Activated T-helper 17 cell treated with anti-CD3 and anti-CD28 coated beads, Interleukin-2, amount 50 U/mL, for 72 hours (primary cell): ENCODE measurements at places on chromosomes 3 and 15. TPM values are rescaled to one million over a fixed set of nuclear protein-coding genes. Genes with fewer than 3 reads are reported as not detected.
A peak's percentile ranks its signal among the peaks of the same experiment; 100 is the strongest.

DNA sequence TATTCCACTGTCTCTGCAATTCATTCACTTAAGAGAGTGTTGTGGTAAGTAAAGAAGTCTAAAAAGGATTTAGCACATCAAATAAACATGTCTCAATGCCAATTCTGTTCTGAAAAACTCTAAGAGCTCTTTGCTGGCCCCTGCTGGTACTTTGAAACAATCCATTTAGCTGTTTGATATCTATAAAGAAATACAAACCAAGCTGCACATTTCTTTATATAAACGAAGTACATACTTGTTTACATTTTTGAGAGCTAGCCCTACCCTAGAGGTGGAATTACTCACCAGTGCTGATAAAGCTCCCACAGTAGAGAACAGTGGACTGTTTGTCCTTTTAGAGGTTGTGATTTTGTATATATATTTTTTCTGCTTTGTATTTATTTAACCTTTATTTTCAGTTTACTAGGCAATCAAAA lies 75.5 kb downstream of the NEDD4 start:
- no peak for ATAC-seq
- no peaks in the 10 kb centered on the region for H3K36me3 ChIP-seq

- H3K27me3 ChIP-seq = no peaks in the 10 kb centered on the region
- ATAC-seq = no peak
- H3K36me3 ChIP-seq = no peaks in the 10 kb centered on the region
- no peak overlapping the region for H3K27ac ChIP-seq
Measured at GRCh38 chr3:191795196-191795595, 334.2 kb downstream of the PYDC2 start.

DNA sequence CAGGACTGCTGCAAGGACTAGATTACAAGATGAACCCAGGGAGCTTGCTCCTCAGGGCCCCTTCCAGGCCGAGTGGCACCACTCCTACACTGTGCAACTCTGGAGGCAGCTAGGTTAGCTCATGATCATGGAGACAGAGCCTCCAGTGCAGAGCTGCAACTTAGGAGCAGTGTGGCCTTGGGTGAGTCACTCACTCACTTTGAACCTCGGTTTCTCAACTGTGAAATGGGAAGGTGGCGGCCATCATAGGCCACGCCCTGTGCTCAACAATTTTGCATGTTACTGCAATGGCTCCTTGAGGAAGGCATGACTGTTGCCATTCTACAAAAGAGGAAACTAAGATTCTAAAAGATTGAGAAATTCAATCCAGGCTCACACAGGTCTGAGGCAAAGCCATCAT lies 11.2 kb upstream of the CXCR6 start:
- no peak overlapping the region for H3K4me3 ChIP-seq
- ATAC-seq = no peak
- no peak overlapping the region for H3K27ac ChIP-seq

GRCh38 chr3:151923901-151924300 lies 50.5 kb downstream of the SUCNR1 start:
- no peak overlapping the region for H3K4me3 ChIP-seq
- no peaks in the 10 kb centered on the region for H3K36me3 ChIP-seq
- no peaks in the 10 kb centered on the region for H3K4me1 ChIP-seq
- no peak for ATAC-seq
- H3K27ac ChIP-seq = no peak overlapping the region
- peaks cover 4% of the 10 kb centered on the region for H3K27me3 ChIP-seq

DNA sequence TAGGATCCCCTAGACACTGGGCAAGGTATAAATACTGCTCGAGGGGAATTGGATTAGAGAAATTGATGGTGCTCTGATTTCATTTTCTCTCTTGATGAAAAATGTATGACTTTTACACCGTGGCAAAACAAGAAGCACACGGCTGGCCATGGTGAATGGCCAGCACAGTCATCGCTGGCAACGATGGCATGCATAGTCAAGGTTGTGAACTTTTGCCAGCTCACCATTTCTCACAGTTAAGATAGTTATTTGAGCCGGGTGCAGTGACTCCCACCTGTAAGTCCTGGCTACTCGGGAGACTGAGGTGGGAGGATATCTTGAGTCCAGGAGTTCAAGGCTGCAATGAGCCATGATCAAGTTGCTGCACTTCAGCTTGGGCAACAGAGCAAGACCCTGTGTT lies 95.4 kb downstream of the HMG20A start:
- no peak overlapping the region for H3K27ac ChIP-seq
- no peaks in the 10 kb centered on the region for H3K4me1 ChIP-seq
- no peaks in the 10 kb centered on the region for H3K36me3 ChIP-seq
- no peak for ATAC-seq
- no peak overlapping the region for H3K4me3 ChIP-seq

DNA sequence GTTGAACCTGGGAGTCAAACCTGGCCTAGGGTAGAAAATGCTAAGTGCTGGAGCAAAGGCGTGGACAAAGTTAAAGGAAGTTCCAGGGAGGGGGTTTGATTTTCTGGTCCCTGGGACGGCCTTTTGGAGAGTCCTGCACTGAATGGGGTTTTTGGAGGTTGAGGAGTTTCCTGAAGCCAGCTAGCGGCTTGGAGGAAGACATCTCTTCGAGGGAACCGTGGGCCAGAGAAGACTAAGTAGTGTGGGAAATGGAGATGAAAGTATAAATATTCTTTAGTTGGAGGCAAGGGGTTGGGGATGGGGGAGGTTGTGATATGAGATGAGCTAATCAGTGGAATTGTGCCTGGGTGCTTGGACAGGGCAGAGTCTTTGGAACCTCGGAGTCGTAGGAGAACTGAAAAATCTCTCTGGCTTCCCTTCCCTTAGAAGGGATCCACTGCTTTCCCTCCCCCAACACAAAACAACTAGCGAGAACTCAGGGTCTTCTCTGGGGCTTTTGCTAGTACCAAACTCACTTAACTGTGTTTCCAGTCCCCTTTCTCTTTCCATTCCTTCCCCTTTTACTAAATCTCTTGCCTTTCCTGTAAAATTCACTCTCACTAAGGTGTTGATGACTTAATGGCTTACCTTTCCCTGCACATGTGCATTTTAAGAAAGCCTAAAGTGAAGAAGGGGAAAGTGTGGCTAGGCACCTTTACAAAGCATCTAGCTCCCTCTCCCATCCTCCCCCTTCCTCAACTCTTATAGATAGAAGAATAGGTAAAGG lies 1.0 kb downstream of the LPP start:
- peak overlapping the region; percentile 95 for H3K4me3 ChIP-seq
- ATAC-seq = no peak
- H3K27ac ChIP-seq = peak overlapping the region; percentile 83
- H3K4me1 ChIP-seq = peaks cover 45% of the 10 kb centered on the region

DNA sequence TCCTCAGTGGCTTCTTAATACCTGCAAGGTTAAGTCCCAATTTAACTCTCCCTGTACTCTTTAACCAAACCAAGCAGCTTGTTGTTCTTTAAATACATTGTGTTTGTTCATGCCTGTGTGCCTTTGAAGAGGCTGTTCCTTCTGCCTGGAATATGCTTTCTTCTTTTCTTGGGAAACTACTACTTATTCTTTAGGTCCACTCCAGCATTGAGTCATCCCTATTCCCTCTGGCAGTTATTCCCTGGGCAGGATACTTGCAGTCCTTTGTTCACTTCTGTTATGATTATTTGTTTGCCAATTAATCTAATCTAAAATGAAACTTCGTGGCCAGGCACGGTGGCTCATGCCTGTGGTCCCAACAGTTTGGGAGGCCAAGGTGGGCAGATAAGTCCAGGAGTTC lies 139.3 kb downstream of the ZNF609 start:
- H3K27me3 ChIP-seq = no peaks in the 10 kb centered on the region
- peaks cover 46% of the 10 kb centered on the region for H3K4me1 ChIP-seq
- no peaks in the 10 kb centered on the region for H3K36me3 ChIP-seq
- H3K4me3 ChIP-seq = peak overlapping the region; percentile 13
- ATAC-seq = no peak

GRCh38 chr15:64774037-64774628 lies 1.3 kb downstream of the RBPMS2 start:
- no peak overlapping the region for H3K27ac ChIP-seq
- H3K4me1 ChIP-seq = no peaks in the 10 kb centered on the region
- no peaks in the 10 kb centered on the region for H3K36me3 ChIP-seq
- peaks cover 37% of the 10 kb centered on the region for H3K27me3 ChIP-seq
- H3K4me3 ChIP-seq = peak overlapping the region; percentile 34

DNA sequence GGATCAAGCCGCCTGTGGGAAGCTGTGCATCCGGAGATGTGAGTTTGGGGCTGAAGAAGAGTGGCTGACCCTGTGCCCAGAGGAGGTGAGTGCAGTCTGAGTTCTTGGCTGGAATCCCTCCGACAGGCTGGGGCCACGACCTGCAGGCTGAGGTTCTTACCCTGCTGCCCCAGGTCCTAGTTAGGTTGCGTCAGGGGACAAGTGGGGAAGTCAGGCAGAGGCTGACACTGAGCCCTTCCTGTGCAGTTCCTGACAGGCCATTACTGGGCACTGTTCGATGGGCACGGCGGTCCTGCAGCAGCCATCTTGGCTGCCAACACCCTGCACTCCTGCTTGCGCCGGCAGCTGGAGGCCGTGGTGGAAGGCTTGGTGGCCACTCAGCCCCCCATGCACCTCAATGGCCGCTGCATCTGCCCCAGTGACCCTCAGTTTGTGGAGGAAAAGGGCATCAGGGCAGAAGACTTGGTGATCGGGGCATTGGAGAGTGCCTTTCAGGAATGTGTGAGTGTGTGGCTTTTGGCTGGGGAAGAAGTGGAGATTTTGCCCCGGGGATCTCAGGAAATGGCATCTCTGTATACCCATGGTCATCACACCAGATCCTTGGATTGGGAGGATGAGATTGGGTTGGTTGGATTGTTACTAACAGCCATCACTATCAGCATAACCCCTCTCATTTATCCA lies 1.3 kb downstream of the PPM1M start:
- ATAC-seq = peak; percentile 10
- H3K27ac ChIP-seq = peak overlapping the region; percentile 92
- H3K27me3 ChIP-seq = no peaks in the 10 kb centered on the region
- H3K36me3 ChIP-seq = peaks cover 78% of the 10 kb centered on the region
- peaks cover 46% of the 10 kb centered on the region for H3K4me1 ChIP-seq

GRCh38 chr3:33438284-33438668 lies 1.9 kb downstream of the UBP1 start:
- H3K27me3 ChIP-seq = no peaks in the 10 kb centered on the region
- H3K4me1 ChIP-seq = peaks cover 39% of the 10 kb centered on the region
- H3K27ac ChIP-seq = peak overlapping the region; percentile 94
- peaks cover 31% of the 10 kb centered on the region for H3K36me3 ChIP-seq
- peak overlapping the region; percentile 98 for H3K4me3 ChIP-seq
- no peak for ATAC-seq

- H3K4me1 ChIP-seq = no peaks in the 10 kb centered on the region
- H3K27ac ChIP-seq = no peak overlapping the region
- no peaks in the 10 kb centered on the region for H3K36me3 ChIP-seq
- H3K4me3 ChIP-seq = no peak overlapping the region
- no peak for ATAC-seq
Measured at GRCh38 chr3:157540656-157541055, 37.4 kb upstream of the VEPH1 start.

DNA sequence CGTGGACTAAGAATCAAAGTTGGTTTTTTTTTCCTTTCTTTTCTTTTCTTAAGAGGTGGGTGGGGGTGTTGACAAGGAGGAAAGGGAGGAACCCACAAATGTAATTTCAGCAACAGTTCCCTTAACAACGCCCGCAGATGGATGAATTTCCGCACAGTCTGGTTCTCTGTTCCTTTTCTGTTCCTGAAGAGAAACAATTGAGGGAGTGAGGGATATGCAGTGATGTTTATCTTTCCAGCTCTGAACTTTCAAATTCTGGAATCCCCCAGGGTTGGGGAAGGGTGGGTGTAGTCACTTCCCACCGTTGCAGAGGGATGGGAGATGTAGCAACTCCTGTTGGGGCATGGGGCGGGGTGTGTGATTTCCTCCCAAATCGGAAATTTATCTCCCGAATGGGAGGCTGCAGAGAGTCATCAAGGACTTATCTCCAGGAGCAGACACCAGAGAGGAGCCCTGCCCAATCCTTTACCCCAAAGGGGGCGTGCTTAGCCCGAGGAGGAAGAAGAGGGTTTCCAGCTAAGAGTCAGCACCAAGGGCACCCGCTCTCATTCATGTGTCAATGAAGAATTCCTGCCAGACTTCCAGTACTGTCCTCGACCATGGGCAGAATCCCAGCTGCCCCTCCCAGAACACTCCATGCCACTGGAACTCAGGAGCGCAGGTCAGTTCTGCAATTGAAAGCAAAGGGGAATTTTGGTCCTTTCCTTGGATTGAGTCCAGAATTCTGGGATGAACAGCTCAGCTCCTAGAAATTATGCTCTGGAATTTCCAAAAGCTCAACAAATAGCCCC lies 35.0 kb upstream of the CFAP161 start:
- no peak for ATAC-seq
- H3K27ac ChIP-seq = no peak overlapping the region
- H3K4me1 ChIP-seq = no peaks in the 10 kb centered on the region

GRCh38 chr3:5258526-5258925 lies 71.0 kb downstream of the EDEM1 start:
- no peak overlapping the region for H3K27ac ChIP-seq
- no peak for ATAC-seq
- peaks cover 5% of the 10 kb centered on the region for H3K4me1 ChIP-seq
- H3K27me3 ChIP-seq = no peaks in the 10 kb centered on the region
- no peaks in the 10 kb centered on the region for H3K36me3 ChIP-seq

- H3K4me1 ChIP-seq = peaks cover 5% of the 10 kb centered on the region
- H3K36me3 ChIP-seq = peaks cover 15% of the 10 kb centered on the region
- H3K4me3 ChIP-seq = no peak overlapping the region
- no peak for ATAC-seq
- no peak overlapping the region for H3K27ac ChIP-seq
Measured at GRCh38 chr3:48915296-48915695, 3.3 kb upstream of the ARIH2 start.

DNA sequence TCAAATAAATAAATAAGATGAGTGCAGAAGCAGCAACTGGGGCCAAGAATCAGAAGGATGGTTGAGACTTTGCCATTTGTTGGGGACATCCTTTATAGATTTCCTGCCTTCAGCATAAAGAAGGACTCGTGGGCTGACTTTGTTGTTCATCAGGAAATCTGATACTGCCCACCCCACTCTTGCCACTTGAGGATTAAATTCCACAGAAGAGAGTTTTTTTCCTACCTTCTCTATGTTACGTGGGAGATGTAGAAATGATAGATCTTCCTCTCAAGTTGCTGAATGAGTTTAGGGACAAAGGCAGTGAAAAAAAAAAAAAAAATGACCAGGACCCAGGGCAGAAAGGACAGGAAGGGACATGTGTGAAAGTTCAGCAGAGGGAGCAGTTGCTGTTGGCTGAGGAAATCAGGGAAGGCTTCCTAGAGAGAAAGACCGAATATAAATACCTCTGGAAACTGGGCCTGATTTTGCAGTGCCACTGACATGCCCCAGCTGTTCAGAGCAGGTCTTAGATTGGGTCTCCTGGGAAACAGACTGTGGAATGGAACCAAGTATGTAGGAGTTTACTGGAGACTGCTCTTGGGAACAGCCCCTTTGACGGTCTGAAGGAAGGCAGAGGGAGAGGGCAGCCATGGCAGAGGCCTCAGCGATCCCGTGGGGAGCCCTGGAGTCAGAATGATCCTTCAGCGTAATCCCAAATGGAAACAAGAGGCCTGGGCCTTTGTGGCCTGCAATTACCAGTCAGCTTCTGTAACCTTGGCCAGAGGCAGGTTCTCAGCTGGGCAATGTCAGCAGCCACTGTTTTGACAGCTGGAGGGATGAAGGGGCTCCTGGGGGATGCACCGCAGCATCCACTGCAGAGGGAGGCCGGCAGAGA lies 50.9 kb downstream of the C3orf20 start:
- peaks cover under 1% of the 10 kb centered on the region for H3K27me3 ChIP-seq
- no peak for ATAC-seq
- no peak overlapping the region for H3K27ac ChIP-seq
- H3K4me1 ChIP-seq = no peaks in the 10 kb centered on the region
- H3K36me3 ChIP-seq = no peaks in the 10 kb centered on the region

Gene KBTBD8
- 13.1 TPM for total RNA-seq

Gene LNP1
- 1.4 TPM for total RNA-seq

Gene NANOGP8
- total RNA-seq = not detected

Gene NRG4
- total RNA-seq = not detected

Gene SERINC4
- 0.17 TPM for total RNA-seq

Gene RAB43
- total RNA-seq = 26.1 TPM

Gene SLC35A5
- total RNA-seq = 18.1 TPM

Gene SOX14
- total RNA-seq = not detected
